COR-L47 (cell line): ENCODE measurements at places on chromosomes 5 and 9.

DNA sequence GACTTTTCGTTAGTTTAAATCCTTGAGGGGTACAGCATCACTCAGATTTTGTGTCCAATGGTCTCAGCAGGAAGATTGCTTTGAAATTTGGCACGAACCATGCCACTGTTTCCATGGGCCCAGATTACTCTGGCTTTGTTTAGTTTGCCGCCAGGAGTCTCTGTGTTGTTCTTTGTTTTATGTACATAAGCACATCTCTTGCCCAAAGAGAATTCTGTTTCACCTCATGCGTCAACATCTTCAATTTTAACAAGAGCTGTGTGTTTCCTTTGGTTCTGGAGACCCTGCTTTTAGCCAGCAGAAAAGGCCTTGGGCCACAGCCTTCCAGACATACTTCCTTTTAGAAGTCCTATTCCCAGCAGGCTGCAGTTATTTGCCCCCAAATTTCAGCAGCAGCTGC is 62.4 kb downstream of the TNPO1 start:
- peak; percentile 88 for DNase-seq

- no peak for DNase-seq
These were observed 79.8 kb downstream of the ARSB start for GRCh38 chr5:78905084-78905938.

- no peak for DNase-seq
These were observed 47.3 kb downstream of the SEC61B start for GRCh38 chr9:99269416-99269815.

GRCh38 chr9:82560457-82560904 is 502.5 kb downstream of the RASEF start:
- peak; percentile 68 for DNase-seq

GRCh38 chr5:9927521-9927997 is 297.4 kb upstream of the TAS2R1 start:
- DNase-seq, result no peak

- no peak for DNase-seq
These were observed 3.0 kb downstream of the LAMC3 start for GRCh38 chr9:131012023-131012334.

DNA sequence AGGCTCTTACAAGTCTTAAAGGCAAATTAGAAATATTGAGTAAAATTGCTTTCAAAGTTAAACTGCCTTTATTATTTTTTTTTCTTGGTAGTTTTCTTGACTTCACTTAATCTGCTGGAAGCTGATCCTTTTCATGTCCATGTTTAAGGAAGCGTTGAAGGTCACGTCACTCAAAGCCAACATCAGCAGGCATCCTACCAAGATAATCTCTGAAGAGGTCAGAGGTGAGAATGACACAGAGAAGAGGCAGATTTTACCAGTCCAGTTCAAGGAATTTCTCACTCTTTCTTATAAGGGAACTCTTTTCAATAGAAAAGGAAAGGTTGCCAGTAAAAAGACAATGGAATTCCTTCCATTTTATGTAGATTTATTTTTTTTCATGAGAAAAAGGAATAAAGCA is 259.8 kb downstream of the ANXA1 start:
- no peak for DNase-seq

- DNase-seq, result no peak
These were observed 331.8 kb downstream of the NDUFS4 start for GRCh38 chr5:53892224-53892623.

- no peak for DNase-seq
These were observed 10.9 kb downstream of the RAPGEF1 start for GRCh38 chr9:131728961-131729360.

GRCh38 chr5:3386637-3387036 is 209.0 kb upstream of the IRX1 start:
- DNase-seq, result no peak

DNA sequence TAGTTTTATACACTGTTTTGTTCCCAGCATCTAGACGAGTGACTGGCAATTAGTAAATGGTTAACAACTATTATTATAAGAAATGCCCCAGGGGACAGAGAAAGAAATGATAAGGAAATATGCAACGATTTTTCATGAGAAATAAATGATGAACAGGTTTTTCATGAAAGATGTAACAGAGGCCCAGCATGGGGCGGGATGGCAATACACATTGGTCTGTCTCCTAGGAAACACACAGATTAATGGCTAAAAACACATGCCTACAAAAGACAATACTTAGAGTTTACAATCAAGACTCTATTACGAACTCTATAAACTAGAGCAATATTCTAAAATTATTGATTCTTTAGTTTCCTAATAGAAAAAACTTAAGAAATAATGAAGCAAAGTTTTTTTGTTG is 441.5 kb upstream of the CDH9 start:
- DNase-seq, result no peak

DNA sequence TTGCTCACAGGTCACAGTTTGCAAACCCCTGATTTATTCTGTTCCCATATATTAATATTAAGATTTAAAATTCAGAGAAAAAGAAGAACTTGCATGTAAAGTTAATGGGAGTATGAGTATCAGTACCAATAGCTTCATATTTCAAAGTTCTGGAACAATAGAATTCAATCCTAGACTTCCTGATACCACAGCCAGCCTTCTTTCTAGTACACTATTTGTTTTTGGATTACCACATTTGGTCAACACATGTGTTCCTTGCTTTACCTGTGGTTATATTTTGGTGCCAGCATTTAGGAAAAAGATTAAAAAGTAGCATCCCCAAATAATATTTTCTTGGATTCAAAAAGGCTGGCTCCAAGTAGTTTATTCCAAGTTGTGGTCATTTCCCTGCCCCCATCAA is 49.5 kb downstream of the SPINK5 start:
- DNase-seq, result no peak

- DNase-seq, result peak; percentile 69
These were observed 184.3 kb downstream of the CTNND2 start for GRCh38 chr5:11719888-11720481.

- DNase-seq, result peak; percentile 72
These were observed 94.0 kb downstream of the ACTL7B start for GRCh38 chr9:108761655-108762347.

DNA sequence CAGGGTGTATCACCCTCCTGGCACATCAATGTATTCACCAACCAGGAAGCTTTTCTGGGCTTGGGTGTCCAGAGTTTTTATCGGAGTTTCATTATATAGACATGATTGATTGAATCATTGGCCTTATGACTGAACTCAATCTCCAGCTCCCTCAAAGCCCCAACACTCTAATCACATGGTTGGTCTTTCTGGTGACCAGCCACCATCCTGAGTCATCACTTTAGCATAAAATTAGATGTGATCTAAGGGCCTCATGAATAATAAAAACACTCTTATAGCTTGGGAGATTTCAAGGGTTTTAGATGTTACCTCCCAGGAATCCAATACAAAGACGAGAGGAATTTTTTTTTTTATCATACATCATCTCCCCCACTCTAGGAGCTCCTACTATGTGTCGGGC is 7.7 kb upstream of the PBX3 start:
- no peak for DNase-seq

- peak; percentile 77 for DNase-seq
These were observed 27.4 kb downstream of the FAM219A start for GRCh38 chr9:34430843-34431437.

DNA sequence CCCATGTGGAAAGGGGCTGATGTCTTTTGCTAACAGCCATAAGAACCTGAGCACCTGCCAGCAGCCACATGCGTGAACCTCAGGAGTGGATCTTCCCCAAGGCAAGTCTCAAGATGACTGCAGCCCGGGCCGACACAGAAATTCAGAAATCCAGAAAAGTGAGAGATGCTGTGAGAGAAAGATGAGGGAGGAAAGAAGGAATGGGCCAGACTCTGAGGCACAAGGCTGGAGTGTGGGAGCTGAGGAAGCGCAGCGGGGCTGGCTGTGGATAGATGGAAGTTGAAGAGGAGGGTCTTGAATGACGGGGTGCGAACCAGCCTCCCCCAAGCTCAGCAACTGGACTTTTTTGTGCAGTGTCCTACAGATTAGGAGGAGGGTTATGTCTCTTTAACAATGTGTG is 337.8 kb downstream of the GADD45G start:
- DNase-seq, result no peak

- no peak for DNase-seq
These were observed 34.9 kb downstream of the IRF1 start for GRCh38 chr5:132455614-132456115.

- no peak for DNase-seq
These were observed 12.7 kb upstream of the TMEM174 start for GRCh38 chr5:73160239-73160671.

DNA sequence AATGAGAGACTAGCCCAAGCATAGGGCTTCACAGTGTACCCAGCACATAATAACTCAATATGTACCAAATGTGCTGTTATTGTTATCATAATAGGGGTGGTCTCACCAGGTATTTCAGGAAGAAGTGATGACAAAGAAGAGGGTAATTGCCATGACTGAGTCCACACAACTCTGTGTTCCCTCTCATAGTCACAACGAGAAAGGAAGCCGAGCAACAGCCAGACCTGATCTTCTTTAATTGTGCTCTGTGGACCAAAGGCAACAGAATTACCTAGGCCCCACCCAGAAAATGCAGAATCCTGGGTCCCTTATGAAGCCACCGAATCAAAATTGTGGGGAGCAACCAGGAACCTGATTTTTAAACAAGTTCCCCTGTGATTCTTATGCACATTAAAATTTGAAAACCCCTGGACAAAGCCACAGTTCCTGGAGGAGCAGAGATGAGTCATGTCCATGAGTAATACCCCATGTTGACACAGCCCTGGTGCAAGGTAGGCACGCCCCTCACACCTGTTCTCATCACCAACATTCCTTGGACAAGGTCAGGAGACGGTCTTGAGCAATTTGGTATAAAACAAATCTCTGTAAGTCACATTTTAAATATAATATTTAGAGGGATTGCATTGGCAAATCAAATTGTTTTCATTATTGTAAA is 5.2 kb downstream of the FGF1 start:
- no peak for DNase-seq

- no peak for DNase-seq
These were observed 250.0 kb downstream of the FER start for GRCh38 chr5:108997720-108998119.

DNA sequence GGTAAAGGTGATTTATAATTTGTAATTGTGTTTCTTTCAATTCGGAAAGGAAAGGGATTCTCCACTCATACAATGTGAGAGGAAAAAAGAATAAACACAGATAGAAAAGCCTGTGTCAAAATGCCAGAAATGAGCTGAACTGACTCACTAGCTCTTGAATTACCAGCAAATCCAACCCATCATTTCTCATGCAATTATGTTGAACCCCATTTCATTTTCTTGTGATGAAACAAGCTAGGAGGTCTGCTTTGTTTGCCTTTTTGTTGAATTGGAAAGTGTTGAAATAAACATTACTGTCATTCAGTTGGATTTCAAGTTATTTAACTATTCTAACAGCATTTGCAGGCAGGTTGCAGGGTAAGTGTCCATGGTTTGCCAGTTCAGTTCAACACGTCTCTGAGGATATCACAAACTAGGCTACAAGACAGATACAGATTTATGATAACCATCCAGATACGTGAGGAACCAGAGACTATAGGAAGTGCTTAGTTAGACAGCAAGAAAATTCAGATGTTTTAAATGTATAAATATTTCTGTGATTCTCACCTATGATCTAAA is 547.2 kb downstream of the MAT2B start:
- no peak for DNase-seq

GRCh38 chr5:28855626-28856025 is 1817.2 kb upstream of the CDH9 start:
- no peak for DNase-seq

- no peak for DNase-seq
These were observed 975 bp upstream of the NXNL2 start for GRCh38 chr9:88533951-88534455.

DNA sequence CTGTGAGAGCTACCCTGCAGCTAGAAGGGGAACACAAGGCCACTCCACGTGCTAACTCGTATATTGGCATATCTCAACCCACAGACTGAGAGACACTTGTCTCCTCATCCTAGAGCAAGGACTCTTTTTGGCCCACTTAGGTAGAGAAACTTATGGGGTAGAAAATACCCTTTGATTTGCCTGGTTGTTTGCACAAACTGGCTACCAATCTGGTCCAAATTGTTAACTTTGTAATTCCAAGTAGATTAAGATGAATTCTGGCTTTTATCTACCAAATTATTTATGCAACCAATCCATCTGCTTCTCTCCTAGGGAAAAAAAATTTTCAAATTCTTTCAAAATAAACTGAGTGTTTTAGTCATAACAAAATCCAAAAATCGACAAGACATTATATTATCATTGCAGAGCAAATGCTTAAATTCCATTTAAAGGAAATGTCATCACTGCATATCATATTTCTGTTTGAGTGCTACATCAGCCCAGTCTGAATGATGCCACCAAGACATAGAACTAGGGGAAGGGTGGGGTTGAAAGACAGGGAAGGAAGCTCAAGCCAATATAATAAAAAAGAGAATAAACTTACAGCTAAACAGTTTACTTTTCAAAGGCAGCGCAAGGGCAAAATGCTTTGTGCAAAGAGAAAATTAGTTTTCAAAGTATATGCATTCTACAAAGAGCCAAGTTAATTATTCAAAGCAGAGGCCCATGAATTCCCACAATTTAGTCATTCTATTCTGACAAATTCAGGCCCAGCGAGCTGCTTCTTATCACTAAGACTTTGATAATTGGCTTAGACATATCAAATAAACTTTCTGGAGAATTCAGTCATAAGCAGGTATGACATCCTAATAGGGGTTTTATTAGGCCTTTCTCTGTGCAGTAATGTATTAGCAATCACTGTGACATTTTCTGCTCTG is 198.0 kb downstream of the CAAP1 start:
- DNase-seq, result no peak

GRCh38 chr5:81728301-81728700 is 22.6 kb downstream of the SSBP2 start:
- DNase-seq, result no peak

DNA sequence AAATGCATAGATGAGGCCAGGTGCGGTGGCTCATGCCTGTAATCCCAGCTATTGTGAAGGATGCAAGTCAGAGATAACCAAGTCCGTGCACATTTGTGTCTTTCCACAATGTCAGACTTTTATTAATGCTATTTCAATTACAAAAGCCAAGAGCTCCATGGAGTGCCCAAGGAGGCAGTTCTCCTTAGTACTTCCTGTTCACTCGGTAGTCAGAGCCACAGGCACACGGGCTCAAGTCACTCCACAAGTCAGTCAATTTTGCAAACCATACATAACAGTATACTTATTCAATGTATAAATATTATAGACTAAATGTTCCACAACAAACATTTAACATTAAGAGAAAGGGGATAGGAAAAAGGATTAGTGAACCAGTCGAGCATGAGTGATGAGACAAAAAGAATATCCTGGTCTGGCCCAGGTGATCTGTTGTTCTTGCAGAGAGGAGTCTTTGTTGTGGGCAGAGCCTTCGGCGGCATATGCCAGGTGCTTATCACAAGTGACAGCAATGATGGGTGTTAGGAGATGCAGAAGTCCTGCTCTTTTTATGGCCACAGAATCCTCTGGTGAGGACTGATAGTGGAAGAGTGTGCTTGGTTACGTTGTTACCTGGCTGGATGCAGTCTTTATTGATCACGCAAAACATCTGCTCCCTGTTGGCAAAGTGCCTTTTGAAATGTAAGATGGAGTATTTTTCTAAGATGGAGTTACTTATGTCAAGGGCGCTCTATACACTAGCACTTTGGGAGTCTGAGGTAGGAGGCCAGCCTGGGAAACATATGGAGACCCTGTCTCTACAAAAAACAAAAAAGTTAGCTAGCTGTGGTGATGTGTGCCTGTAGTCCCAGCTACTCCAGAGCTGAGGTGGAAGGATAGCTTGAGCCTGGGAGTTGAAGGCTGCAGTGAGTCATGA is 167.0 kb upstream of the FBXL17 start:
- no peak for DNase-seq

- no peak for DNase-seq
These were observed 14.3 kb downstream of the SYK start for GRCh38 chr9:90815944-90816357.

GRCh38 chr9:13278368-13279246 is 885 bp downstream of the MPDZ start:
- DNase-seq, result peak; percentile 81

- no peak for DNase-seq
These were observed 350 bp upstream of the SLC25A46 start for GRCh38 chr5:110738503-110738811.
